Activated CD4-positive, alpha-beta T cell treated with anti-CD3 and anti-CD28 coated beads, Interleukin-2, Interleukin-4, amounts not matched to agents 100 ng/mL and 50 ng/mL, durations not matched to agents 16 hours and 8 hours (primary cell): ENCODE measurements at places on chromosomes 11 and 22.

GRCh38 chr22:46763051-46763705 lies 728 bp downstream of the TBC1D22A start:
- no peak for DNase-seq

DNA sequence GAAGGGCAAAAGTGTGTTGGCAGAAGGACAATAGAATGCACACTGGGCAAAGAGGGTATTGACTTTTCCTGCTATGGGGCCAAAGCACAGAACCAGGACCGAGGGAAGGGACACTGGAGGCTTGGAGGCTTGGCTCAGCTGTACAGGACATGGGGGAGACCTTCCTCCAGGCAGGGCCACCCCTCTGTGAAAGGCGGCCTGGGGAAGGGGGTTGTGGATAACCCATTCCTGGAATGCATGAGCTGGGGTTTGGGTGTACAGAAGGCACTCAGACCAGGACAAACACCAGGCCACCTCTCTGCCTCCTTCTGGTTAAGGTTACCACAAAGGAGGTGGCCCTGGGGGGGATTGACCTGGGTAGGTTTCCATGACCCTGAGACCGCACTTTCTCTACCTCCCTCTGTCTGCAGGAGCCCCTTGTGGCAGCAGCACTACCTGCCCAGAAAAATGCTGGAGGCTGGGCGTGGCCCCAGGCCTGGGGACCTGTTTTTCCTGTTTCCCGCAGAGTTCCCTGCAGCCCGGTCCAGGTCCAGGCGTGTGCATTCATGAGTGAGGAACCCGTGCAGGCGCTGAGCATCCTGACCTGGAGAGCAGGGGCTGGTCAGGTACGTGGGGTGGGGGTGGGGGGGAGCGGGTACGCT lies 9.6 kb downstream of the P2RY2 start:
- no peak for DNase-seq

DNA sequence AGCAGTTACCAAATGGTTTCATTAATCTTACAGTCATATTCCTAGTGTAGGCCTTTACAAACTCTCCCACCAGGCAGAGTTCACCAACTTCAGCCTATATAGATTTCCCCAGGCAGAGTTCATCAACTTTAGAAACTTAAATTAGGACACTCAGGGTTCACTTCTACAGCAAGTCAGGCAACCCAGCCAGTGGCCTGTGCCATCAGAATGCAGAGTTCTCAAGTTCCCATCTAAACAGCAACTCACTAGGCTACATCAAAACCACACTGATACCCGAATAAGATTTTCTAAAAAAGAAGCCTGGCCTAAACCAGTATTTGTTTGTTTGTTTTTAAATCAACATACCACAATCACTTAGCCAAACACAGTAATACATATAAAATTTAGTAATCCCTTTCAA lies 33.7 kb downstream of the PICALM start:
- no peak for DNase-seq

DNA sequence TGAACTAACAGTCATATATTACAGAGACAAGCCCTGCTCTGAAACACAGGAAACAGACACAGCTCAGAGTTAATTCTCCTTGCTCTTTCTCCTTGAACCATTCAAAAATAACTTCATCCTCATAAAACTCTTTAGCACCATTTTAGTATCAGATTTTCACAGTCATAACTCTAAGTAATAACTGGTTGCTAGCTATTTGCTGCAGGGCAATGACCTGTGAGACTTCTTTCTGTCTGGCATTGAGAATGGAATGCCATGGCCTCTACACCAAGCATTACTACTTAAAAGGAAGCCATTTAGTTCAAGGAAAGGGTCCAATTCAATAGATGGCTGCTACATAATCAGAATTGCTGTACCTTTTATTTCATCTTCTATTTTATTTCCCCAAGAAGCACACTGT lies 186.6 kb upstream of the CCDC90B start:
- no peak for DNase-seq

DNA sequence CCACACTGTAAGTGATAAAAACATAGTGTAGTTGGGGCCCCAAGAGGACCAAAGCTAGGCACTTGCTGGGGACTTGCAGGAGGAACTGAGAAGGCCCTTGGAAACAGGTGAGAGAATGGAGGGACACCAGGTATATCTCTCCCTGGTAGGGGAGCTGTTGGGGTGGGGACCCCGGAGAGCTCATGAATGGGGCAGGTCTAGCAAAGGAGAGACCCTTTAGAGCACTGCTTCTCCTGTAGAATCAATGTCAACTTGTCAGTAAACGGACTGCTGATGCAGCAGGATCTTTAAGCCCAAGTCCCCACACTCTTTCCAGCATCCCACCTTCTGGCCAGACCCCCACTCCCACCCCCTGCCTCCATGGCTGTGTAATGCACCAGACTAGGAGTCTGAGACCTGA lies 109.6 kb upstream of the THY1 start:
- DNase-seq, result no peak

DNA sequence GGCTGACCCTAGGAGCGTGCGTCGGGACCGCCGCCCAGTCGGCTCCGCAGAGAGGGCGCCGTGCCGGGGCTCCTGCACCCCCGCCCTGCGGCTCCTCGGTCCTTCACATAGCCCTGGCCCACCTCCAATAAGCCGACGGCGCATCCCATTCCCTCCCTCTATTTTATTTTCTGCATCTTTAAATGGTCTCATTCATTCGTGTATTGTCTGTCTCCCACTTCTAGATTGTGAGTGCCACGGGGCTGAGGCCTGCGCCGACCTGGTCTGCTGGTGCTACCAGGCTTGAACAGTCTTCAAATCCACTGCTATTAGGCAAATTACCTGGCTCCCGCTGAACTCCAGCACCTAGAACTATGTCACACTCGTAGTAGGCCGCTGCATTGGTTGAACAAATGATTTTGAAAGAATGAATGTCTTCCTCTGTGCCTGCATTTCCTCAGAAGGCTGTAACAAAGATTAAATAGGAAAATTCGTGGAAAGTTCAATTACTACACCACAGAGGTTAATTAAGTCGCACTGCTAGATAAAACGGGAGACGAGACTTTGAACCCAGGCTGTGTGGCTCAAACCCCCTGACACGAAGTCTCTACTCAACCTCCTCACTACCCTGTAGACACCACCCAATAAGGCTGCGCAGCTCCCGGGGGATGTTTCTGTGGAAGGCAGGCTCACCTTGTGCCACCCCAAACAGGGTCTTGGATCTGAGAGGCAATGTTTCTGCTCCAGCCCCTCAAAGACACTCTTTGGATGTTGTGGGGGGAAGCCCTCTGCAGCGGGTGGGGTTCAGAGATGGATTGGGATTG lies 1.2 kb upstream of the PPP1R14B start:
- DNase-seq, result no peak

GRCh38 chr11:35173616-35174566 lies 34.9 kb downstream of the CD44 start:
- DNase-seq, result no peak

DNA sequence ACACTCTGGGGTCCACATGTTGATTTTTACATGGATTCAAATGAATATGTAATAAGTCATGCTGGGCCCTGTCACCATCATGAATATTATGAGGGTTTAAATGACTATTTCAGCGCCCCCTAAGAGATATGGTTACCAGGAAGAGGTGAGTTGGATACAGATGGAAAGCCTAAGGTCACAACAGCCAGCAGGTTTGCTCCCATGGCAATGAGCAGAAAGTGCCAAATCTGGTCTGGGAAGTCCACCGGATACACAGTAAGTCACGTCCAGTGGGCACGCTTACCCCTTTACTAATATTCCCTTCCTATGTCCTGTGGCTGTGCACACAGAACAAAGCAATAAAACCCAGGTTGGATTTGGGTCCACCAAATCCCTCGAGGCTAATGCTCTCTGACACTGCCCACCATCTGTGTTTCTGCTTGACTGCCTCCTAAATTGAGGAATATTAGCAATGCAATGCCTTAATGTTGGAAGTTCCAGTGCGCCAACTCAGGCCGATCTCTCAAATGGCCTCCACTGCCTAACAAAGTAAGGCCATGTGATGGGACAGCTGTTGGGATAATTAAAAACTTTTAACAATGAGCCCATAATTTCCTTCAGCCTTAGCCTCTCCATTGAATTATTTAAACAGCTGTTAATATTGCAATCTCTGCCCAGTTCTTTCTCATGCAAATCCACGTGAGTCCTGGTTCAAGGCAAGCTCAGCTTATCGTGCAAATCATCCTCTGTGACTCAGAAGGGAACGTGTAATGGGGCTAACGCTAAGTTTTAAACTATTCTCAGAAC lies 97.6 kb downstream of the SLC1A2 start:
- no peak for DNase-seq

DNA sequence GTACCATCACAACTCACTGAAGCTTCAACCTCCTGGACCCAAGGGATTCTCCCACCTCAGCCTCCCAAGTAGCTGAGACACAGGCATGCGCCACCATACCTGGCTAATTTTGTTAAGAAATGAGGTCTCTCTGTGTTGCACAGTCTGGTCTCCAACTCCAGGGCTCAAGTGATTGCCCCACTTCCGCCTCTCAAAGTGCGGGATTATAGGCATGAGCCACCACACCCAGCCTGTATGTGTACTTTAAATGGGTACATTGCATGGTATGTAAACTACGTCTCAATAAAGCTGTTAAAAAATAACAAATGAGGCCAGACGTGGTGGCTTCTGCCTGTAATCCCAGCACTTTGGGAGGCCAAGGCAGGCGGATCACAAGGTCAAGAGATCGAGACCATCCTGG lies 36.2 kb upstream of the DDX6 start:
- DNase-seq, result no peak

- no peak for DNase-seq
These were observed 15.5 kb downstream of the RBX1 start for GRCh38 chr22:40966726-40967085.

DNA sequence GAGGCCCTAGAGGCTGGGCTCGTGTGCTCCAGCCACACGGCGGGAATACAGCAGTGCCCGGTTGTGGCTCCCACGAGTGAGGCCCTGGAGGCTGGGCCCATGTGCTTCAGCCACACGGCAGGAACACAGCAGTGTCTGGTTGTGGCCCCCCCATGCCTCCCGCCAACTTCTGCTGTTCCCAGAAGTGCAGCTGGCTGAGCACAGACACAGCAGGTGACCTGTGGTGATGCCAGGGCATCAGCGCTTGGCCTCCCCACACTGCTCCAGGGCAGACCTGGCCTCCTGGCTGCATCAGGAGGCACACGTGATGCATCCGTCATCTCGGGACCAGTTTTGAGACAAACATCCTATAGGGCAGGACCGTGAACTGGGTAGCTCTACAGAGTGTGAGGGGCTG lies 110.3 kb downstream of the KCNQ1OT1 start:
- DNase-seq, result no peak

DNA sequence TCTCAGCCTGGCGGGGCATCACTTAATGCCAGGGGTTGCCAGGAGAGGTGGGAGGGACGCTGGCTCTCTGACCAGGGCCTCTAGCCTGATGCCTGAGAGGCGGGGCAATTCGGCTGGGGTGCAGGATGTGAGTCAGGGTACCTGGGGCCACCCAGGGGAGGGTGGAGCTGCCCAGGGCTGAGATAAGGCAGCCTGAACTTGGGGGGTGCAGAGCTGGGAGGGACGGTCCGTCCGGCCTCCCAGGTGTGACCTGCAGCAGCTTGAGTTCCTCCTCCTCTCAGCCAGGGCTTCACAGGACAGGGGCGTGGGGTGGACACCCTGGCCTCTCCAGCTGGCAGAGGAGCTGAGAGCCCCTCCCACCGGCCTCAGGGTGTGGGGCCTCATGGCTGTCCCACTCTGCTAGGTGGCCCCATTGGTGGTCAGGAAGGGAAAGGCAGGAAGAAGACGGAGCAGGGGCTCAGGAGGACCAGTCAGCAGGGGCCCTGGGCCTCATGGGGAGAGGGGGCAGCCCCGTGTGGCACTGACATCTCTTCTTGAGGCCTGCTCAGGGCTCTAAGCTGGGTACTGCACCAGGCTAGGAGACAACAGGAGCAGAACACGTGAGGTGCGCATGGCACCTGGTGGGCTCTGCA lies 942 bp upstream of the RPS6KA4 start:
- DNase-seq, result peak; percentile 55

DNA sequence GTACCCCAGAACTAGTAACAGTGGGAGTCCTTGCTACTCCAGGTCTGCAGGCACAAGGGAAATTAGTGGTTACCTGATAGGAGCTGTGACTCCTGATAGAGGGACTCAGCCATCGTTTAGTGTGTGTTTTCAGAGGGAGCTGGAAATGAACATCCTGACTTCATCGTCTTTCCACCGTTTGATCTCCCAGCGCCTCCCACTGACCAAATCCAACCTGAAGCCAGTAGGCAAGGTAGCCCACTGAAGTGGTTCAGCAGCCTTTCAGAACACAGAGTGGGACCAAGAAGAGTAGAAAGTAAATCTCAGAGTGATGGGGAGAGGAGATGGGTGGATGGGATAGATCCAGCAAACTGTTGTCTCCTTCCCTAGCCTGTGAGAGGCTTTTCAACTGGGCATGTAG lies 385.9 kb downstream of the INSC start:
- DNase-seq, result no peak

DNA sequence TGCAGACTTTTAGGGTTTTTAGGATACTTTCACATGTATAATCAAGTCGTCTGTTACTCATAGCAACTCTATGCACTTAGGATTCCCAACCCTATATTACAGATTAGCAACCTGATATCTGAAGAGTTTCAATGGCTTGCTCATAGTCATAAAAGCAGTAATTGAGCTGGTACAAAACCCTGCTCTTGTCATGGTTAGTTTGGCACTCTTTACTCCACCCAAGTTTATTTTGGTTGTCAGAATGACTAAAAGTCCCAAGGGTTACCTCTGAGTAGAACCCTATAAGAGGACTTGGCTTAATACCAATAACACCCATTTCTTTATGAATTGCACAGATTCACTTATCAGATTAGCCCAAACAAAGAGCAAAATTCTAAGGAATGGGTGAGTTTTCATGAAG lies 550.6 kb downstream of the SOX6 start:
- no peak for DNase-seq

DNA sequence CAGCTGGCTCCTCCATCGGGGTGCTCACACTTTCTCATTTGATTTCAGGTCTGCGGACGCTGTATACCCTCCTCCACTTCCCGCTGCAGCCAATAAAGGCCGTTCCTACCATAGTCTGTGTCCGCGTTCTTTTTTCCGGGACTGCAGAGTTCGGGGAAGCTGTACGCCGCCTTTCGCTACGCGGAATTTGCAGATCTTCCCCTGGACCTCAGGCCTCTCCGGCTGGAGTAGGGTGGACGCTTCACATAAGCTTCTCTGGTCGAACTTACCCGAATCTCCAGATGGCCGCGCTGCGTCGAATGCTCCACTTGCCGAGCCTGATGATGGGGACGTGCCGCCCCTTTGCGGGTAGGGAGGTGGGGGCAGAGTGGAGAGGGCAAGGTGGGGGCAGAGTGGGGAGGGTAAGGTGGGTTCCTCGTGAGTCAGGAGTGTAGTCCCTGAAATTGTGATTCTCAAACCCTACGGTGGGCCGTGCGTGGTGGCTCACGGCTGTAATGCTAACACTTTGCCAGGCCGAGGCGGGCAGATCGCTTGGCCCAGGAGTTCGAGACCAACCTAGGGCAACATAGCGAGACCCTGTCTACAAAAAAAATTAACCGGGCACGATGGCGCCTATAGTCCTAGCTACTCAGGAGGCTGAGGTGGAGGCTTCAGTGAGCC lies 617 bp downstream of the CSKMT start:
- DNase-seq, result peak; percentile 53
